Tibial nerve (tissue), 4 donors: ENCODE measurements at places on chromosomes 6 and 20. TPM values are rescaled to one million over a fixed set of nuclear protein-coding genes. Genes with fewer than 3 reads are reported as not detected.

Gene PKIB
- 2.0 TPM for total RNA-seq

Gene CFAP206
- not detected for total RNA-seq

Gene NFATC2
- total RNA-seq, result 7.6 TPM

DNA sequence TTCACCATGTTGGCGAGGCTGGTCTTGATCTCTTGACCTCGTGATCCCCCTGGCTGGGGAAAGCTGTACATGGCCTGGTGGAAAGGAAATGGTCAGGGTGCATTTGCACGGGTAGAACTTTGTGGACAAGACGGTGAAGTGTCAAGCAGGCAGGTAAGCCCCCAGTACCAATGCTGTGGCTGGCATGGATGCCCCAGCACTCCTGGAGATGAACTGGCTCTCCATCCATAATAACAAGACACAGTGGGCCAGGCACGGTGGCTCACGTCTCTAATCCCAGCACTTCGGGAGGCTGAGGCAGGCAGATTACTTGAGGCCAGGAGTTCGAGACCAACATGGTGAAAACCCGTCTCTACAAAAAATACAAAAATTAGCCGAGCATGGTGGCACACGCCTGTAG is 37.3 kb upstream of the TMEM181 start:
- DNase-seq, result no peak

DNA sequence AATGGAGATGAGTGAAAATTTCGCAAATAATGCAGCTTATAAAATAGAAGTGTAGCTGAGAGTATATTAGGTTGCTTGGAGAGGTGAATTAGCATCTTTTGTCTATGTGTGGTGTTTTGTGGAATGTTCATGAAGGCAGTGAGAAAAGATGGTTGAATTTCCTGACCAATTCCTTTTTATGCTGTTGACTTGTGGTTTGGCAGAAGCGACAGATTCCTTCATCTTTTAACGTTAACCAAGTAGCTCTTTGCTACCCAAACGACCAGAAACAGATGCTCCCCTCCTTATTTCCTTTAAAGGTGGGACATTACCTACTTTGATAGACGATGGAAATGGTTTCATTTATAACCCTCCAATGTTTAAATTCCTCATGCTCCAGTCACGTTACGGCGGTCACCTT is 390.5 kb downstream of the QKI start:
- DNase-seq, result no peak

- DNase-seq, result no peak
Observed at GRCh38 chr20:46994341-46994740, 99.7 kb downstream of the EYA2 start.

- DNase-seq, result no peak
Observed at GRCh38 chr20:35200267-35200666, 26.2 kb upstream of the MMP24 start.

Gene SMIM28
- not detected for total RNA-seq

Gene TFAP2C
- total RNA-seq, result 0.20 TPM

DNA sequence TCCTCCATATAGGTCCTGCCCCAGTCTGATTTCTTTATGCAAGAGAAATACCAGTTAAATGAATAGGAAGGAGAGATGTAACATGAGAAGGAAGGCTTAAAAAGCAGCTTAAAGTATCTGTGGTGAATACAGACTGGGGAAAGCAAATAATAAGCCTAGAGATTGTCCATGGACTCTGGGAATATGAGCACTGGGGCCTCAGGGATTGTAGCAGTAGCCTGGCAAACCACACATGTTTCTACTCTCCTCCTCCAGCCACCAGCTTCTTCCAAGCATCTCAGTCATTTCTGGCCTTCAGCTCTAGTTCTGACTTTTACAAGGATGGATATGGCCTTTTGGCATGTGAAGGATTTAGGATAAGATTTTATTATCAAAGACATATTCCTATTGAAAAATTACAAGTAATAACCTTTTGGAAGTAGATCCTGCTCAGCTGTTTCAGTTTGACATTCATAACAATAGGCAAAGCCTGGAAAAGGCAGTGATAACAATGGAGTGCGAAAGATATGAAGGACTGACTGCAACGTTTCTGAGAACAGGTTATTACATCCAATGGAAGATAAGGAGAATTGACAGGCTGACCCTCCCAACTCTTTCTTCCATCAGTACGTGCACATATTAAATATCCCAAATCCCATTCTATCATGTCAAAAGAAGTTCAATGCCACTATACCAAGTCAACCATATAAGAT is 41.6 kb downstream of the CYP39A1 start:
- DNase-seq, result no peak

GRCh38 chr6:56531839-56532595 is 110.7 kb downstream of the DST start:
- no peak for DNase-seq

Gene GSTA4
- total RNA-seq, result 32.1 TPM

- DNase-seq, result no peak
Observed at GRCh38 chr6:167221400-167222201, 63.8 kb upstream of the GPR31 start.

DNA sequence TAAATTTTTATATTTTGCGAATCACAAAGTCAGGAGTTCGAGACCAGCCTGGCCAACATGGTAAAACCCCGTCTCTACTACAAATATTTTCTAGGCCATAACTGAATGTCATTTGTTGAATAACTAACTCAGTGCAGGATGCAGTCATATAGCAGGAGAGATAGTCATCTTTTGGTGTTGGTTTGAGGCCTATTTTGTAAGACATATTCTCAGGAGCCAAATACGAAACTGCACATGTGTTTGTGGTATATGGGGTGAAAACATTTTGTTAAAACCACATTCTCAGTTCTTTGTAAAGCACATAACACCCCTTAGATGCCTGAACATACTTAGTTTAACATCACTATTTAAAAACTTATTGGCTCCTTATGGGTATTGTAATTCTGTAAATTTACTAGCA is 4.7 kb upstream of the ENPP5 start:
- no peak for DNase-seq

DNA sequence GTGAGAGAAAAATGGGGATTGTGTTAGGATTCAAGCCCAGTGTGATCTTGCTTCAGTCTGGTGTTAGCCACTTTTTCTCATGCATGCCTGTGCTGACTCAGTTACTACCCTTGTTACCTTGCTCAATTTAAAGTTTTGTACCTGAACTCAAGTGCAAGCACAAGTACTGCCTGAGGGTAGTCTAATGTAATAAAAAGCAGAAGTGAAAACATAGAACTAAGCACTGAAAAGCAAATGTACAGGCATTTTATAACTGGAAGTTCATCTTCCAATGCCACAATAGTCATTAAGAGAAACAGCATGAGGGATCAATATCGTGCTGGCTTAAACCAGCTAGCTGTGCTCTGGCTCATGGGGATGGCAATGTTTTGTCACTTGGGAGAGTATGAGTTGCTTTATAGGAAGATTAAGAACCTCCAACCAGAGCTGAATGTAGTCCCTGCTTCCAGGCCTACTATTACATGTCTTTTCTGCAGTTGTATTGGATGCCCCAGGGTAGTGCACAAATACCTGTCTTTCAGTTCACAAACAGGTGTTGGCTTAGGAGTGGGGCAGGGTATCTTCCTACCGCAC is 48.7 kb downstream of the SLC35F1 start:
- DNase-seq, result no peak

Gene SLC22A3
- total RNA-seq, result 76.8 TPM

GRCh38 chr20:45816951-45817350 is 4.5 kb downstream of the UBE2C start:
- DNase-seq, result no peak

DNA sequence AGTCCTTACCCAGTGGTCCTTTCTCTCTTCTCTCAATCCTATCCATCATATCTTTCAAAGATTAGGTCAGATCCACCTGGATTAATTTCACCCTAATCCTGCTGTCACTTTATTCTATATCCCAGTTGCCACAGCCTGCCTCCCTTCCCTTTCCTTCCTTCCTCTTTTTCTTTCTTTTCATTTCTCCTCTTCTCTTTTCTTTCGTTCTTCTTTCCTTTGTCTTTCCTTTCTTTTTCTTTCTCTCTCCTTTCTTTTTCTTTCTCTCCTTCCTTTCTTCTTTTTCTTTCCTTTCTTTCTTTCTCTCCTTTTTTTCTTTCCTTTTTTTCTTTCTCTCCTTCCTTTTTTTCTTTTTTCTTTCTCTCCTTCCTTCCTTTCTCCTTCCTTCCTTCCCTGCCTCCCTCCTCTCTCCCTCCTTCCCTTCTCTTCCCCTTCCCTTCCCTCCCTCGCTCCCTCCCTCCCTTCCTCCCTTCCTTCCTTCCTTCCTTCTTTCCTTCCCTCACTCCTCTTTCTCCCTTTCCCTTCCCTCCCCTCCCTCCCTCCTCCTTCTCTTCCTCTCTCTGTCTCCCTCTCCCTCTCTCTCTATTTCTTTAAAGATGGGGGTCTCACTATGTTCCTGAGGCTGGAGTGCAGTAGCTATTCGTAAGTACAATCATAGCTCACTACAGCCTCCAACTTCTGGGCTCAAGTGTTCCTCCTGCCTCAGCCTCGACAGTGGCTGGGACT is 15.1 kb upstream of the RPN2 start:
- DNase-seq, result no peak

DNA sequence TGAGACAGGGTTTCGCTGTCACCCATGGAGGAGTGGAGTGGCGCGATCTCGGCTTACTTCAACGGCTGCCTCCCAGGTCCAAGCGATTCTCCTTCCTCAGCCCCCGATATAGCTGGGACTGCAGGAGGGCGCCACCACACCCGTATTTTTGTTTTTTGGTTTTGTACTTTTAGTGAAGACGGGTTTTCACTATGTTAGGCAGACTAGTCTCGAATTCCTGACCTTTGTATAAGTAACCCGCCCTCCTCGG is 115.4 kb upstream of the BTN3A2 start:
- no peak for DNase-seq
